ENCODE measurements at places on chromosomes 12 and 14.

DNA sequence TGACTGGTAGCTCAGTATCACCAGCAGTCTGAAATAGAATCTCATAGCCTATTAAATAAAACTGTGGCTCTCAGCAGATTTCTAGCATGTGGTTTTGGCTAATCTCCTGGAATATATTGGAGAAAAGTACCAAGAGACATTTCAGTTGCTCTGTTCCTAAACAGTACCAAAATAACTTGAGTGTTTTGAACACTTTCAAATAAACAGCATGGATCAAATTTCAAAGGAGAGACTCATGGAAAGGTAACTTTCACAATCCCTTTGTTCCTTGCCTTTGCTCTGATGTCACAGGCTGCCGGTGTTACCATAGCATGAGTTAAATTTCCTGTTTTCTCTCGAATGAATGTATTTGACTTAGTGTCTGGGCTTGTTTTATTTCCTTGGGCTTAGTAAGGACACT is 3.4 kb downstream of the ARG2 start:
- DNase-seq, result peak; percentile 43

DNA sequence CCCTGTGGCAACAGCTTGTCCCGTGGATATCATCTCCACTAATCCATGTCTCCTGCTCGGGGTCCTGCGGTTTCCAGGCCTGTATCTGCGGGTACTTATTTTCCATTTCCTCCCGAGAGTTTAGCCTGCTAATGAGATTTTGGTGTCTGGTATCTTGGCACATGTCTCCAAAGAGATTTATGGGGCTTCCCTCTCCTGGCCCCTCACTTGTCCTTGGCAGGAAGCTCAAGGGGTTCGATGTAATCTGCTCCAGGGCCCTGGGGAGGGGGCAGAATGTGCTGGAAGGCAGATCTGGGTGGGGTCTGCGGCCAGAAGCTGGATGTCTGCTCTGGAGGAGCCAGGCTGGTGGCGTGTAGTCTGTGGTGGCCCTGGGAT is 85.7 kb downstream of the KIF26A start:
- no peak for DNase-seq

DNA sequence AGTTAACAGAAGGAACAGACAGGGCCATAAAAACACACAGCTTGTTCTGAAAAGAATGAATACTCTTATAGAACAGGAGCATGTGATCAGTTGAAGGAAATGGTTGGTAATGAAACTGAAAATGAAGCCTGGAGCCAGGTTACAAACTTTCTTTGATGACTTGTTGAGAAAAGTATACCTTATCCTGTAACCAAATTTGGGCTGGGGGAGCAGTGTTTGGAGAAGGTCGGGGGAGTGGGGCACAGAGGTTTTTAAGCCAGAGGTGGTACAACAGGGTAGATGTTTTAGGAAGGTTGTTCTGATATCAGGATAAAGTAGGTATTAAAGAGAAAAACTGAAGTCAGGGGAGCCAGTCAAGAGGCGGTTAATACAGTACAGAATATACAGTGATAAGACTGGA is 8.2 kb downstream of the GOLT1B start:
- no peak for DNase-seq

- DNase-seq, result no peak
These were observed 29.3 kb upstream of the ZFP36L1 start for GRCh38 chr14:68822132-68822651.

GRCh38 chr14:82536566-82536965 is 1002.9 kb upstream of the SEL1L start:
- no peak for DNase-seq

- DNase-seq, result no peak
These were observed 869 bp downstream of the APOLD1 start for GRCh38 chr12:12786351-12786705.

DNA sequence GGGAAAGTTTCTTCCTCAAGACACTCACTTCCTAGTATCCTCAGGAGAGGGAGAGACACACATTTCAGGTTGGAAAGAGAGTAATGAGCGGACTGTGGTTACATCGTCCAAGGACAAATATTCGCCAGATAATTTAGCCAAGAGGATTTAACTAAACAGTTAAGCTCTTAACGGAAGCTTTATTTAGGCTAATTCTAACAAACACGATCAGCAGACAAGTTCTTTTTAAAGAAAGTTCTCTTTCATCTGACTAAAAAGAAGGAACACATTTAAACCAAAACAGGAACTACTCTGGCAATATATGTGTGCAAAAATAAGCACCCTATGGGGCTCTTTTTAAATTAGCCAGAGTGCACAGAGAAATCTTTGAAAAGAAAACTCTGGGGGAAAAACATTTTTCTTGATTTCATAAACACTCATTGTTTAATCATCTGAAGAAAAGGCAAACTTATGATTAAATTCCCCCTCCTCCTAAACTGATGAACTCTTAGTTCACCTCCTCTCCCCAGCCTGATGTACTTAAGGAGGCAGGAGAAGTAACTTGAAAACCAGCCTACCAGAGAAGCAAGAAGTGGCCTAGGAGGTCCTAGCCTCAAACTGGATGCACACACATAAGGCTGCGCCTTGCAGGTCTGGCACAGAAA is 13.3 kb upstream of the BTG1 start:
- no peak for DNase-seq

- DNase-seq, result no peak
These were observed 8.3 kb downstream of the IKZF4 start for GRCh38 chr12:56029166-56029519.

DNA sequence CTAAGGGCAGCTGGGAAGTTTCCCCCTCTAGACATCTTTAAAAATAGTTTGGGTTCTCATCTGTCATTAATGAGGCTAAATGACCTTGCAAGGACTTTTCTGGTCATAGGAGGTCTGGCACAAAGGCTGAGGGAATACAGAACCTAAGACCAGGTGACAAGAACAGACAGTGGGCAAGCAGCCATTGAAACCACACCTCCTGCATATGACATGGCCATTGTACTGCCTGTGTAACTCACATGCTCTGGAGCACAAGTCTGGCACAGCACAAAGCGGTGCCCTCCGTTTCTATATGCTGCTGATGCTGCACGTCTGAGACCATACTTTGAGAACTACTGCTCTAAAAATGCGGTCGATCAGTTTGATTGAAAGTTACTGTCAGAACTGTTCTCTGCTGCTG is 143.3 kb downstream of the APAF1 start:
- no peak for DNase-seq

GRCh38 chr12:132881818-132882217 is 5.6 kb downstream of the CHFR start:
- no peak for DNase-seq

DNA sequence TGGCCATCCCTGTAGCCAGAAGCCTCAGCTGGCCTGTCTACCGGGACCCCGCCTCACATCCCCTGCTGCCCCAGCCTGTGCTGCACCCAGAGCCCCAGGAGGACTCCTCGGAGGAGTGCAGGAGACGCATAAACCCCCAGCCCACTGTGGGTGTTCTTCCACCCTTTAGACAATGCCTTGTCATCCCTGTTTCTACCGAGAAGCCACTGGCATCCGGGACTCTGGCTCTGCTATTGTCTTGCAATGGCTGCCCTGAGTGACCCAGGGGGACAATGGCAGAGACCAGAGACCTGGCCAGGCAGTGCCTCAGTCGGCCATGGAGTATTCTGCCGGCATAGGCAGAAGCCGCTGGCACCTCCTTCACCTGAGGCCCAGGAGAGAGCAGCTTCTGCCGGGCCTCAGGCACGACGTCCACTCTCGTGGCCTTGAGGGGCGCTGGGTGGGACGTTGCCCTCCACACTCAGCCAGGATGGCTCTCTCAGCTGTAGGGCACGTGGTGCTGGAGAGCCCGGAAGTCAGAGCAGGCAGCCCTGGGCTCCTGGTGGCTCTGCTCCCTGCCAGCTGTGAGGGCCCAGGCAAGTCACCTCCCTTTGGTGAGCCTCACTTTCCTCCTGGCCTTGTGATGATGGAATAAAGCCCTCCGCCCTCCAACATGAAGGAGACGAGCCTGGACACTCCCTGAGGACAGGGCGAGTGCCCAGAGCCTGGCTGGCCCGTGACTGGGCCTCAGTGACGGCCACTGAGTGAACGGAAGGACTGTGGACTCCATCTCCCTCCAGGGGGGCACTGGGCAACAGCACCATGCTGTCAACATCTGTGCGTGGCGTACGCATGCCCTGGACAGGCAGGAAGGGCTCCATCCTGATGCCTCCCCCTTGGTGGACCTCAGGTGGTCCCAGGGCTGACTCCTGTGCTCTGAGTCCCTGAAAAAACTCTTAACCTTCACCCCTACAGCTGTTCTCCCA is 41.0 kb downstream of the TRAFD1 start:
- no peak for DNase-seq

- peak; percentile 83 for DNase-seq
These were observed 621 bp upstream of the ANAPC7 start for GRCh38 chr12:110403976-110404682.

DNA sequence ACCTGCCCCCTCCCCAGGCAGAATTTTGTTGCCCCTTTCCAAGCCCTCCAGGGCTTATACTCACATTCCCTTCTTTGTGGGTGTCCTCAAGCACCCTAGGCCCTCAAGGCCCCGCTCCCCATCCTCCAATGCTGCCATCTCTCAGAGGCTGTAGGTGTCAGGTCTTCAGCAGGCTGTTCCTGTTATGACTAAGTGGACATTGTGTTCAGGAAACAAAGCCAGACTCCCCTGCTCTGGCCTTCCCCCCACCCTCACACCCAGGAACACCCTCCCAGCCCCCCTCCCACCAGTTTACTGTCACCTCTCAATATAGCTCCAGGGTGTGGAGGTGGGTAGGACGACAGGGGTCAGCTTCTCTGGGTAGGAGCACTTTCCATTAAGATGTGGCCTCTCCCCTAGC is 1.4 kb upstream of the MYH6 start:
- DNase-seq, result no peak

GRCh38 chr14:71594821-71595220 is 337.4 kb upstream of the RGS6 start:
- no peak for DNase-seq

DNA sequence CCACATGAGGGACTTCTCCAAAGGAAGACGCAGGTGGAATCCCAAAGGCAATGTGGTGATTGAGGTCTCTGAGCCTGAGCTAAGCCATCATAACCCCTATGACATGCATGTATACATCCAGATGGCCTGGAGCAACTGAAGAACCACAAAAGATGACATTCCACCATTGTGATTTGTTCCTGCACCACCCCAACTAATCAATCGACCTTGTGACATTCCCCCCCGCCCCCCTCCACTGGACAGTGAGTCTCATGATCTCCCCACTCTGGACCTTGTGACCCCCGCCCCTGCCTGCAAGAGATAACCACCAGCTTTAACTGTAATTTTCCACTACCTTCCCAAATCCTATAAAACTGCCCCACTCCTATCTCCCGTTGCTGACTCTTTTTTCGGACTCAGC is 87.9 kb downstream of the VCPKMT start:
- DNase-seq, result no peak

GRCh38 chr12:79764641-79765040 is 73.9 kb upstream of the PAWR start:
- no peak for DNase-seq

GRCh38 chr14:49858383-49858782 is 5.8 kb upstream of the NEMF start:
- no peak for DNase-seq

GRCh38 chr12:92134638-92135274 is 10.9 kb downstream of the BTG1 start:
- peak; percentile 51 for DNase-seq

GRCh38 chr14:104333646-104334423 is 195.4 kb downstream of the KIF26A start:
- no peak for DNase-seq

DNA sequence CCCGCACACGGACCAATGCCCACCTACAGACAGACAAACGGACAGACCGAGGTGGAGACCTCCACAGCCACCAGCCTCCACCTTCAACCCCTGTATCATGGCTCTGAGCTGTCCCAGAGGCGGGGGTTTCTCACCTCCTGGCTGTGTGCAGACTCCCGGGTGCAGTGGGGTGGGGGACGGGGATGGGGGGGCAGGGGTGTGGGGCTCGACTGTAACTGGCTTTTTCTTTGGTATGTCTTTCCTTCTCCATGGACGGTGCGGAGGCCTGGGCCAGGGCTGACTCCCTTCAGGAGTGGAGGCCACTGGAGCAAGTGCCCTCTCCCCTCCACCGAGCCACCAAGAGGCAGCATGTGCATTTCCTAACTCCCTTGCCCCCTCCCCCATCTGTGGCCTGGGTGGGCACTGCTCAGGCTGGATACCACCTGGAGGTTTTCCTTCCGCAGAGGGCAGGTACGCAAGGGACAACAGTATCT is 122.6 kb downstream of the ESRRB start:
- no peak for DNase-seq

GRCh38 chr12:30909349-30910037 is 17.1 kb upstream of the TSPAN11 start:
- DNase-seq, result no peak

DNA sequence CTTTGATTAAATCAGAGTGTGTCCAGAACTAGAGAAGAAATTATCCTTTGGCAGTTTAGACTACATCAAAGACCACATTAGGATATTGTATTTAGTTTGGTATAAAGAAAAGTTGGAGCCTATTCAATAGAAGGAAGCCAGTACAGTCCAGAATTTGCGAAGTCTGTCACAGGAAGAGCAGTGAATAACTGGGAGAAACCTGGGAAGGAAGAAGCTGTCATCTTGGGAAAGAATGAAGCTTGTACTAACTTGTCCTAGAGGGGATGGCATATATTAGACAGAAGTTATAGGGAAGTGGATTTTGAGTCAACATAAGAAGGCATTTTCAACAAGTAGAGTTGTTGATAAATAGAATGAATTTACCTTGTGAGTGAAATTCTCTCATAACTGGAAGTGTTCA is 386.7 kb downstream of the LRIG3 start:
- DNase-seq, result no peak

DNA sequence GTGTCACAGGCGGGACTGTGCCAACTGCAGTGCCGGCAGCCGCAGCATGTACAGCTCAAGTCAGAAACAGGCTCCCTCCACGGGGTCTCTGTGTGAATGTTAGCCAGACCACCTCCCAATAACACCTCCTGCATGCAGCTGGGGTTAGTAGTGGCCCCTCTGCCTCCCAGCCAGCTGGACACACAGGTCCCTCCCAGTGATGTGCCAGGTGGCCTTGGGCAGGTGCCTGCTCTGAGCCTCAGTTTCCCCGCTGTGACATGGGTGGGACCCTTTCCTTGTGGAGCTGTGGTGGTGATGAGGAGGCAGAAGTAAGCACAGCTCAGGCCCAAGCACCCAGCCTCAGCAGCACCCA is 139.9 kb downstream of the ADGRD1 start:
- DNase-seq, result no peak

- no peak for DNase-seq
These were observed 29.2 kb upstream of the PLEKHG6 start for GRCh38 chr12:6281081-6281809.

DNA sequence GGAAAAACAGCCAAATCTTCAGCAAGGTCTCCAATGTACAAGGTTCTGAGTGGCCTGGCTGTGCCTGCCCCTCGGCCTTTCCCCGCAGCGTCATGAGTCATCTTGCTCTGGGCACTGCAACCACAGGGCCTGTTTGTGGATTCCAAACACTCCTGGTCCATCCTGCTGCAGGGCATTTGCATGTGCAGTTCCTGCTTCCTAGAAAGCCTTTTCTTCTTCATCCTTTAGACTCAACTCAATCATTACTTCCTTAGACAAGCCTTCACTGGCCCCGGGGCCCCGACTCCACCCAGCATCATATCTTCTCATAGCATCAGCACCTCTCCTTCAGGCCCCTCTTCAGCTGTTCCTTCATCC is 101.8 kb upstream of the EGLN3 start:
- peak; percentile 93 for DNase-seq

- no peak for DNase-seq
These were observed 106.2 kb downstream of the IGF1 start for GRCh38 chr12:102374190-102374589.
